ENCODE measurements at places on chromosomes 13 and 19. TPM values are rescaled to one million over a fixed set of nuclear protein-coding genes. Genes with fewer than 3 reads are reported as not detected.

DNA sequence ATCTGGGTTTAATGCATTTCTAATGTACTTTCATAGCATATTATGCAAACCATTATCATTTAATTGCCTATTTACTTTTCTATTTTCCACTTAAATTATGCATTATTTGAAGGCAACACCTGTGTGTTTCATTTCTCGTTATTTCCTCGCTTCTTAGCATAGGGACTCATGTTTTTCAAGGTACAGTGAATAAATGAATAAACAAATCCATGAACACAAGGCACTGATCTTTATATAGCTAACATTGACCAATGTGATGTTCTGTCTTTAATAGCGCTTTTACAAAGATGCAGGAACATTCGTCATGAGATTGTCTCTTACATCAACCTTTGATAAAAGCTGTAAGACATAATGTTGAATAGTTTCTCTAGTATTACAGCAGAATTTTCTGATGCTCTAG is 121.2 kb downstream of the B3GLCT start:
- H3K4me3 ChIP-seq: no peak overlapping the region
- H3K27me3 ChIP-seq: no peaks in the 10 kb centered on the region
- H3K27ac ChIP-seq: no peak overlapping the region
- H3K4me1 ChIP-seq: no peaks in the 10 kb centered on the region
- DNase-seq: no peak

The PRR22 gene
- total RNA-seq: 2.2 TPM

The ACP7 gene
- total RNA-seq: 0.31 TPM

DNA sequence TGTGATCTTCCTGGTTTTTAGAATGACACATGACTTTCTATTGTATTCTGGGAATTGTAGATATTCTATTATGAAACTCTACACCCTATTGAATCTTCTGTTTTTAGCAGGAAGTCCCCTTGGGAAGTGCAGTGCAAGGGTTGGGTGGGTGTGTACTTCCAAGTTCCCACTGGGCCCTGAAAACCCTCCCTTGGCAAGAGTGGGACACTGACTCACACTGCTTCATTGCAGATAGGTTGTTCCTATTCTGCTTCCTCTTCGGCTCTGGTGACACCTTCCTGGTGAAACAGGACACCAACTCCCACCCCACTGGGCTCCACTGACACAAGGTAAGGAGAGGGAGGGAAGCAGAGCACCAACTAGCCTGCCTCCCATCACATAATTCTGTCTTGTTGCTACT is 121.8 kb downstream of the KCTD12 start:
- no peak overlapping the region for H3K4me3 ChIP-seq
- no peaks in the 10 kb centered on the region for H3K4me1 ChIP-seq
- H3K27me3 ChIP-seq: peaks cover 4% of the 10 kb centered on the region
- no peak for DNase-seq

DNA sequence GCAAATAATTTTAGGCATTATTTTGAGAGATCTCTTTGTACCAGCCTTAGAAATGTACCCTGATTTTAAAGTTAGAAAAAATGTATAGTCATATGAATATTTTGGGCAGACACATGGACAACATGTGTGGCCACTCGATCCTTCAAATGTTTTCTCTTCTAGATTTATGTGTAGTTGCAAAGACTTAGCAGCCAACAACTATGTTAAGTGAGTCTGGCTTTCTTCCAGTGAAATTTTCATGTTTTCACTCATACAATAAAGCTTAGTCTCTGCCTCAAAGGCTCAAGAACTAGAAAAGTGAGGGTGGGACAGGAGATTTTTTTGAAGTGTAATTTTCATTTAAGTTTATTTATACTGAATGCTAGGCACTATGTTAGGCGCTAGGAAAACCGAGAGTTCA is 207.7 kb upstream of the DACH1 start:
- no peaks in the 10 kb centered on the region for H3K27me3 ChIP-seq
- DNase-seq: no peak
- no peak overlapping the region for H3K4me3 ChIP-seq
- no peaks in the 10 kb centered on the region for H3K36me3 ChIP-seq

Measured in activated CD4-positive, alpha-beta memory T cell treated with anti-CD3 and anti-CD28 coated beads for 36 hours (primary cell).